ENCODE measurements at places on chromosomes 3 and 15.

DNA sequence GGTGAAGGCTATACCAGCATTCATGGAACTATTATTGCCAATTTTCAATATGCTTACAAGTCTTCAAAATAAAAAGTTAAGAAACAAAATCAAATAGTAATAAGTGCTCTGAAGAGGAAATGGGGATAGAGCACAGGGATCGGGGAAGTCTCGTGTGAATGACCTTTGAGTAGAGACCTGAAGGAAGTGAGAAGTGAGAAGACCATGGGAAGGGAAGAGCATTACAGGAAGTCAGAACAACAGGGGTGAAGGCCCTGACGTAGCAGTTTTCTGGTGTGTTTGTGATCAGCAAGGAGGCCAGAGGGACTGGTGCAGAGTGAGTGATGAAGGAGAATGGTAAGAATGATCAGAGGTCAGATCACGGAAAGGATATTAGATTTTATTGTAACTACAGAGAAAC lies 48.1 kb downstream of the STAC start:
- no peak for DNase-seq

DNA sequence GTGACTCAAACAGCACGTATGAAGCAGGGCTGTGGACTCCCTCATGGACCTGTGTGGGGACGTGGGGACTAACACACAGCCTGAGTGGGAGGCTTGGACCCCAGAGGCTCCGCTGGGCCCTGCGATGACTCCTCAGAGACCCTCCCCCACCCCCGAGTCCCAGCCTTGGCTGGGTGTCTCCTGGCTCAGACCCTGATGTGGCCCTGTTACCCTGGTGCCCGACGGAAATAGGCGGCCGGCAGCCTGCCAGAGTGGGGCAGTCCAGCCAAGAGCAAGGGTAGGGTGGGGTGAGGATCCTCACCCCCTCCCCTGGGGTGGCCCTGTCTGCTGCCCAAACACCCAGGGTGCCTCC lies 15.3 kb downstream of the TNK2 start:
- no peak for DNase-seq

- no peak for DNase-seq
Observed at GRCh38 chr3:157107037-157107436, 52.9 kb downstream of the CCNL1 start.

DNA sequence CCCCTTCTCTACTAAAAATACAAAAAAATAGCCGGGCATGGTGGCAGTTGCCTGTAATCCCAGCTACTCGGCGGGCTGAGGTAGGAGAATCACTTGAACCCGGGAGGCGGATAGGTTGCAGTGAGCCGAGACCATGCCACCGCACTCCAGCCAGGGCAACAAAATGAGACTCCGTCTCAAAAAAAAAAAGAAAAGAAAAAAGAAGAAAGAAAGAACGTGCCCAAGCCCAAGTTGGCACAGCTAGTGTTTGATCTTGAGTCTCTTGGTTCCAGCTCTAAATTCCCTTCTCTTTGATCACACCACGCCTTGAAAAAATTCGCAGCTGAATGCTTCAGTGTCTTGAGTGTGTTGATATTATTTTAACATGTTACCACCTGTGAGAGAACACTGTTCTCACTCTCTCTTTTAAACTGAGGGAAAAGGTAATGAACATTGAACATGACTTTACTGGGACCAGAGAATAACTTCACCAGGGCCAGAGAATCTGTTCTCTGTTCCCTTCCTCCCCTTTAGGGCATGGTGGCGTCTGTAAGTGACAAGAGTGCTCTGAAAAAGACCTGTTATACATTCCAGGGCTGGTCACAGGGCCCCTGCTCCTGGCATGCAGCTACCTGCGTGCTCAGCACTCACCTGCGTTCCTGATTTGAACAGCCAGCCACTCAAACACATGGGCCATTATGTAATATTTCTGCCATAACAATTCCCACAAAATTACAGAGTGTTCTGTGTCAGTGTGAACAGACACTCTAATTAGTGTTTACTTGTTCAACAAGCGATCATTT lies 19.0 kb downstream of the SLCO3A1 start:
- DNase-seq: no peak

GRCh38 chr15:81922143-81922542 lies 123.7 kb downstream of the MEX3B start:
- no peak for DNase-seq

GRCh38 chr15:31148297-31149087 lies 47.0 kb upstream of the TRPM1 start:
- no peak for DNase-seq

DNA sequence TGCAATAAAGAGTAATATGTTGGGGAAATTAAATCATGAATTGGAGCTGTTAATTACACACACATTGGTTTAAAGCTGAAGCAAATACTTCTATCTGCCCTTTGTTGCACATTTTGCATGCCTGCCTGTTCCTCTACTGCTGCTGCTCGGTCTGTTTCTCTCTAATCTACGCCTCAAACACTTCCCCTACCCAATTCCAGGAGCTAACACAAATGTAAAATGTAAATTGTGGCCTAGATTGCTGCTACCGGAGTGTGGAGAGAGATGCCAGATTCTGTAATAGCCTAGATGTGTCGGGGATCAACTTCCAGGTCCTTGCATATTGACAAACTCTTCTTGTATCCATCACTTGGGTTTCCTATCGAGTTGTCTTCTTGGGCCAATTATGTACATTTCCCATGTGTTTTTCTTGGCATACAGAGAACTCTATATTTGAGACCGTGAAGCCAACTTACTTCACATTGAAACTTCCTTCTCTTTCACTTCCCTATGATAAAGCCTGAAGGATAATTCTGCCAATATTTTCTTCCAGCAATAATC lies 450.4 kb upstream of the NR2F2 start:
- no peak for DNase-seq

DNA sequence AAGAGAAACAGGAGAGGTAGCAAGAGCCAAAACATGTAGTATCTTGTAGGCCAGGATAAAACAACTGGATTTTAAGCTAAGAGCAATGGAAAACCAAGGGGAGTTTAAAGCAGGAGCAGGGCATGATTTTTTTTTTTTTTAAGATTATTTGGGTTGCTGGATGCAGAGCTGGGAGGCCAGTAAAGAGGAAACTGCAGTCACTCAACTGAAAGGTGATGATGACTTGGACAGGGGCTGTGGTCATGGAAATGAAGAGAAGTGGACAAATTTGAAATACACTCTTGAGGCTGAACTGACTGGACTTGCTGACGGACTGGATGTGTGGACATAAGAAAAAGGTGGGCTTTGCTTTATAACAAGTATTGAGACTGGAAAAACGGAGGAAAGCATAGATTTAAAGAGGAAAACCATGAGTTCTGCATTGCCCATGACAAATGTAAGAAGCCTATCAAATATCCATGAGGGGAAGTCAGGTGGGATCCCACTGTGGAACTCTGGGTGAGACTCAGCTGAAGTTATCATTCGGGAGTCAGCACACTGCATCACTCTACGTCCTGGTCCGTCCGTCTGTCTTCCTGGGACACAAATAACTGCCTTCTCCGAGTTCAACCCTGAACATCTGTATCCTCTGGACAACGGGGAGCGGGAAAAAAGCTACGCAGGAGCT lies 688 bp downstream of the XPC start:
- DNase-seq: no peak

Measured in iPS DF 6.9 (cell line).